IMR-90 (cell line): ENCODE measurements at places on chromosomes 1 and 21. TPM values are rescaled to one million over a fixed set of nuclear protein-coding genes. Genes with fewer than 3 reads are reported as not detected.

Gene GPA33
- total RNA-seq: not detected in 2 replicates

Gene UBAP2L
- total RNA-seq: 57.5 and 77.2 TPM in 2 replicates

DNA sequence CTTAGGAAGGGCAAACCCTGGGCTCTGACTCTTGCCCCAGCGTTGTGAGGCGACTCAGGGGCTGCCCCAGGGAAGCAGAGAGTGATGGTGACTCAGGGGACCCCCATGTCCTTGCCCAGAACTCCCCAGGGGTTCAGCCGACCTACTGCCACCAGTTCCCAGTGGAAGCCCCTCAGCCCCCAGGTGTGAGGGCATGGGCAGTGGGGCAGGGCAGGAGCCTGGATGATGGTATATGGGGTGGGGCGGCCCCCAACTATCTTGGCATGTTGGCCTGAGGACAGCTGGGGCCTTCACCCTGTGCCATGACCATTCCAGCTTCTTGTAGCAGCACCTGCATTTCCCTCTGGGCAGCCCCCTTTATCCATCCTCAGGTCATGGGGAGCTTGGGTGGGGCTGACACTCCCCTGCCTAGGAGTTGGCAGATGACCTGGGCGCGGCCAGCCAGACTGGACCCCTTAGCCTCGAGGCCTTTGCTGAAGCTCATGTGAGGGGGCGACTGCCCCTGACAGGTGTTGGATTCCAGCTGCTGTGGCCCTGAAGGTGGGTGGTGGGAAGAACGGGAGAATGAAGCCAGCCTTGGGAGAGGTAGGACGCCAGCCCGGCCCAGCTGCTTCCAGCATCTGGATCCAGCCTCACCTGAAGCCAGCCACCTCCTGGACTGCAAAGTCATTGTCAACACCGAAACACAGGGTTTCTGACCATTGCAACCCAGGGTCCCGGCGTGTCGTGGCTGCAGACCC is 1.8 kb upstream of the FNDC10 start:
- DNase-seq: no peak

GRCh38 chr1:162383516-162383915 is 2.0 kb downstream of the C1orf226 start:
- no peak for DNase-seq

DNA sequence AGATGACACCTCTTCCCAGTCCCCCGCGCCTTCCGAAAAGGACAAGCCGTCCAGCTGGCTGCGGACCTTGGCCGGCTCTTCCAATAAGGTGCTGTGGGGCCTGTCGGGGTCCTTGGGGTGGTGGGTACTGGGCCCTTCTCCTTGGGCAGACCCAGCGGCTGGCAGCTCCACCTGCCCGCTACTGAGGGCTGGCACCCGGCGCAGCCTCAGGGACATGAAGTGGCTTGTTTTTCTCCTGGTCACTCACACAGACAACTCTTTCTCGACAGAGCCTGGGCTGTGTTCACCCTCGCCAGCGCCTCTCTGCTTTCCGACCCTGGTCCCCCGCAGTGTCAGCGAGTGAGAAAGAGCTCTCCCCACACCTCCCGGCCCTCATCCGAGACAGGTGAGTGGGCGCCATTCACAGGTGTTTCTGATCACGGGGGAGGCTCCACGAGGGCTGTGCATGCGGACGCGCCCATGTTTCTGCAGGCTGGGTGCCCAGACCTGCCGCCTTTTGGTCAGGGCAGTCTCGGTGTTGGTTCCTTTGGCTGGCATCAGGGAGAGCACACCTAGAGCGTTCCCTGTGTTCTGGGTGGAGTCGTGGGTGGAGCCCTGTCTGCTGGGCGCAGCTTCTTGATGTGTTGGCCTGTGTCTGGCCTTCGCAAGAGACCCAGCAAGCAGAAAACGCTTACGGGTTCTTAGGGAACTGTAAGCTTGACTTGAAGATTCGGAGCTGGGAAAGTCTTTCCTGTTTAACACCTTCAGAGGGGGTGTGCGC is 75.1 kb downstream of the SKI start:
- no peak for DNase-seq

DNA sequence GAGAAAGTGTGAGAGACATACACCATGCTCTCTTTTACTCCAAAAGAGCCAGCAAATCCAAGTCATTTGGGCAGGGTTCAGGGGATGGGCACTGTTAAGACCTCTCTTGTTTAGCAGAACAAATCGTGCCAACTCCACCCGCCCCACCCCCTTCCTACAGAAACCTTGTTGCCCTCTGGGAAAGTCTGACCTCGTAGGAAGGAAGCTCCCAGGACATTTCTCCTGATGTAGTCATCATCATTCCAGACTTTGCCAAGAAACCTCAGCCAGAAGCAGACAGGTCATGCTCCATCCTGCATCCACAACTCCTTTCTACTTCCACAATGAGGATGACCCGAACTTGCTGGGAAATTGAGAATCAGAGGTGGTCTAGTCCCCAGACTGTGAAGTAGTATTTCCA is 57.7 kb downstream of the UBE2T start:
- DNase-seq: peak; percentile 74

Gene PSRC1
- total RNA-seq: 34.6 and 36.4 TPM in 2 replicates

Gene VHLL
- 0.28 TPM in 1 of 2 replicates, not detected in the other for total RNA-seq

Gene C4BPA
- not detected in 2 replicates for total RNA-seq

GRCh38 chr1:79312438-79312837 is 305.9 kb upstream of the ADGRL4 start:
- no peak for DNase-seq

Gene CD1B
- not detected in 2 replicates for total RNA-seq

DNA sequence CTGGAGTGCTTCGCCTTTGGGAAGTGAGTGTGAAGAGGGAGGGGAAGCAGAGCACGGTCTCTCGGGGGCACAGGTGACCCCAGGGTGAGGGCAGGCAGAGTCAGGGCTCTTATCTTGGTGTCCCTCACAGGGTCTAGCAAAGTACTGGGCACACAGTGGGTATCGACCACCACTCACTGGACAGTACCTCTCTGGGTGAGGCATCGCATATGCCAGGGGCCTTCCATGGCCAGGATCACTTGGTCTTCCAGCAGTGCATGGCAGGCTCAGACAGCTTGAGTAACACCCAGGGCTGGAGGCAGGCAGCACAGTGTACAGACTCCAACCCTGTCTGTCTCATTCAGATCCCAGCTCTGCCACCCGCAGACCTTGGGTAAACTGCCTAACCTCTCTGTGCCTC is 16.6 kb downstream of the CNTN2 start:
- DNase-seq: no peak

GRCh38 chr1:40092706-40093639 is 4.1 kb downstream of the PPT1 start:
- peak; percentile 49 for DNase-seq

DNA sequence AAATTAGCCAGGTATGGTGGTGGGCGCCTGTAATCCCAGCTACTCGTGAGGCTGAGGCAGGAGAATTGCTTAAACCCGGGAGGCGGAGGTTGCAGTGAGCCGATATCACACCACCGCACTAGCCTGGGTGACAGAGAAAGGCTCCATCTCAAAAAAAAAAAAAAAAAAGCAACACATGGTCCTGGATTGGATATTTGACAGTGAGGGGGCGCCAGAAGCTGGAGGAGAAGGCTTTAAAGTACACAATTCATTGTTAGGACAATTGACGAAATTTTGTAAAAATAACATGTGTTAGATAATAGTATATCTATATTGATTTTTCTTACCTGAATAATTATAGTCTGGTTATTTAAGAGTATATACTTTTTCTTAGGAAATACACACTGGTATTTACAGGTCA is 50.2 kb upstream of the USP25 start:
- DNase-seq: no peak

Gene CFHR5
- not detected in 2 replicates for total RNA-seq

DNA sequence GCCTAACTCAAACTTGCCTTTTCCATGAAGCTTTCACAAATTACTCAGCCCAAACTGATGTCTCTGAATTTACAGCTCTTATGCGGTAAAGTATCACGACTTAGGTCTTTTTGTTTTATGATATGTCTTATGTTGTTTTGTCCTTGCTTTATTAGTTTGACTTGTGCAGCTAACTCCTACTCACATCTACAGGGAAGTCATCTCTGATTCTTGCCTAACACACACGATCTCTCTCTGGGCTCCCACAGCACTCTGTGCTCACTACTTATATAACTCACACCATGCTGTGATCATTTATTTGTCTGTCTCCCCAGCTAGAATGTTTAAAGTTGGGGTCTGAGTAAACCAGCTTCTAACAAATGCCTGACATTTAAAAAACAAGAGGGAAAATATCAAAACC is 9.3 kb upstream of the PI4KB start:
- DNase-seq: no peak

DNA sequence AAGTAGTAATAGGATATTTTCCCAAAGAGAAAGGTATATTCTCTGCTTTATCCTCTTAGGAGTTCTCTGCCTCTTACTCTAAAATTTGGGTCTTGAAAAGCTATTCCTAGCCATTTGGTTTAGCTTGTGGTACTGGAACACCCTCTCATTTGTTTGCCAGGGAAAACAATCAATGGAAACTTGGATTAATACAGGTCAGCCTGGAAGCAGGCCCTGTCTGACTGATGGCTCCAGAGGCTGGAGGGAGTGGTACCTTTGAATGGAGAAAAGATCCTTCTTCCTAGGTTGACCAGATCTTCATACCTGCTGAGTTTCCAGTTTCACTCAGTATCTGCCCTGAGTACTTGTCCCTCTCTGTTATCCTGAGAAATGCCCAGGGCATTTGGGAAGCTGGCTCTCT is 31.7 kb upstream of the IKBKE start:
- DNase-seq: no peak

Gene TMPRSS15
- not detected in 2 replicates for total RNA-seq

Gene DENND2D
- 0.83 and 0.90 TPM in 2 replicates for total RNA-seq
